Cardiac muscle cell (in vitro differentiated cells and primary cell): ENCODE measurements at places on chromosomes 5 and 9. TPM values are rescaled to one million over a fixed set of nuclear protein-coding genes. Genes with fewer than 3 reads are reported as not detected.

Gene OR2V1
- polyA plus RNA-seq: not detected in 2 replicates

Gene TLX3
- not detected in 2 replicates for polyA plus RNA-seq

Gene LAMC3
- polyA plus RNA-seq: 5.4 and 7.6 TPM in 2 replicates

Gene NR2F1-AS1
- 0.21 and 0.49 TPM in 2 replicates for polyA plus RNA-seq

Gene PCDHGA2
- polyA plus RNA-seq: 0.18 and 1.1 TPM in 2 replicates

Gene INSL6
- 0.14 TPM in 1 of 2 replicates, not detected in the other for polyA plus RNA-seq

Gene ITK
- not detected in 2 replicates for polyA plus RNA-seq

Gene TAF11L5
- not detected in 2 replicates for polyA plus RNA-seq

Gene PRDM9
- polyA plus RNA-seq: not detected in 2 replicates

Gene ADGRV1
- 19.6 and 24.8 TPM in 2 replicates for polyA plus RNA-seq

Gene CCDC183
- polyA plus RNA-seq: 40.1 and 43.1 TPM in 2 replicates

Gene TTC39B
- polyA plus RNA-seq: 0.94 and 1.3 TPM in 2 replicates

Gene TPRN
- 34.7 and 44.8 TPM in 2 replicates for polyA plus RNA-seq

Gene CATSPER3
- 0.26 and 1.6 TPM in 2 replicates for polyA plus RNA-seq

Gene TMEM215
- polyA plus RNA-seq: not detected in 2 replicates

Gene AK8
- polyA plus RNA-seq: 0.70 and 1.9 TPM in 2 replicates

Gene FCHO2
- polyA plus RNA-seq: 6.9 and 9.5 TPM in 2 replicates

Gene SLCO6A1
- 0.32 TPM in 1 of 2 replicates, not detected in the other for polyA plus RNA-seq

Gene ADAMTSL1
- 12.6 and 34.0 TPM in 2 replicates for polyA plus RNA-seq

Gene PPP2R2B
- 14.4 and 32.9 TPM in 2 replicates for polyA plus RNA-seq

Gene ASPN
- polyA plus RNA-seq: 0.24 TPM in 1 of 2 replicates, not detected in the other

Gene PPP3R2
- polyA plus RNA-seq: not detected in 2 replicates

Gene MARCOL
- polyA plus RNA-seq: 0.29 TPM in 1 of 2 replicates, not detected in the other

Gene SLC36A2
- polyA plus RNA-seq: not detected in 2 replicates

Gene FAM169A
- polyA plus RNA-seq: 3.9 and 6.1 TPM in 2 replicates

Gene THBS4
- 34.4 and 35.7 TPM in 2 replicates for polyA plus RNA-seq

Gene RUFY1
- 25.1 and 25.6 TPM in 2 replicates for polyA plus RNA-seq

Gene AOPEP
- polyA plus RNA-seq: 46.8 and 55.9 TPM in 2 replicates

Gene SIT1
- polyA plus RNA-seq: 0.21 and 0.46 TPM in 2 replicates

Gene PLAC8L1
- polyA plus RNA-seq: 1.1 and 1.2 TPM in 2 replicates

Gene NIM1K
- 0.27 and 1.9 TPM in 2 replicates for polyA plus RNA-seq

Gene ALDH1B1
- polyA plus RNA-seq: 34.7 and 51.6 TPM in 2 replicates

Gene SLC6A3
- polyA plus RNA-seq: not detected in 2 replicates

Gene FOXD4
- polyA plus RNA-seq: not detected in 2 replicates

Gene DOCK2
- 1.4 and 6.5 TPM in 2 replicates for polyA plus RNA-seq

Gene SLC6A18
- polyA plus RNA-seq: not detected in 2 replicates

Gene NXNL2
- 0.24 and 1.1 TPM in 2 replicates for polyA plus RNA-seq

Gene NR4A3
- 0.42 and 0.87 TPM in 2 replicates for polyA plus RNA-seq

Gene SLC27A6
- 53.8 and 91.0 TPM in 2 replicates for polyA plus RNA-seq

Gene FBN2
- polyA plus RNA-seq: 725 and 1,356 TPM in 2 replicates

Gene WHRN
- 10.8 and 12.8 TPM in 2 replicates for polyA plus RNA-seq

Gene RGS7BP
- polyA plus RNA-seq: not detected in 2 replicates

Gene CDK9
- 139 and 193 TPM in 2 replicates for polyA plus RNA-seq

Gene ROPN1L
- 1.3 TPM in 1 of 2 replicates, not detected in the other for polyA plus RNA-seq

Gene CCDC112
- polyA plus RNA-seq: 10.9 and 11.5 TPM in 2 replicates

Gene SLC4A9
- 0.06 TPM in 1 of 2 replicates, not detected in the other for polyA plus RNA-seq

Gene MTRR
- polyA plus RNA-seq: 31.7 and 34.1 TPM in 2 replicates

Gene RNF130
- polyA plus RNA-seq: 60.3 and 69.6 TPM in 2 replicates
